PC-3 (cell line): ENCODE measurements at places on chromosomes 4 and X.

- DNase-seq = peak; percentile 54
Observed at GRCh38 chr4:163382178-163382869, 38.6 kb downstream of the NPY5R start.

- DNase-seq = peak; percentile 70
Observed at GRCh38 chrX:102345916-102346315, 93.9 kb downstream of the NXF2B start.

- peak; percentile 15 for DNase-seq
Observed at GRCh38 chr4:123170843-123171242, 225.8 kb upstream of the SPRY1 start.

- DNase-seq = no peak
Observed at GRCh38 chr4:163165217-163166017, 1.3 kb downstream of the NAF1 start.

GRCh38 chr4:183821076-183821853 is 83.8 kb upstream of the STOX2 start:
- no peak for DNase-seq

GRCh38 chr4:84167093-84167492 is 332.0 kb downstream of the NKX6-1 start:
- DNase-seq = no peak

- peak; percentile 74 for DNase-seq
Observed at GRCh38 chrX:74293343-74293946, 10.5 kb upstream of the ZCCHC13 start.

DNA sequence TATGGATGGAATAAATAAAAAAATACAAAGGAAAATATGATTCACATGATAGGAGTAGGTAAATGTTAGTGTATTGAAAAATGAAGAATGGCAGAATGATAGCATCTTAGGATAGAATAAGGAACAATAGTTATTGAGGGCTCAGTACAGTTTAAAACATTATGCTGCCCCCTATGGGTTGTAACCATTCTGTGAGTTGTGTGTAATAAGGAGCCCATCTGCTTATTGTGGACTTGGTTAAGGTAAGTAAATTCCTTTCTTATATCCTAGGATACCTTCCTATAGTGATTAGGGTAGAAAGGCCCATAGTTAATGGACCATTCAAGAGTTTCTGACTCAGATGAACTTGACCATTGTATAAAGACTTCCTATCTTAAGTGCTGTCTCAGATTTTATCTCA is 195.8 kb downstream of the PDHA2 start:
- DNase-seq = peak; percentile 33

GRCh38 chrX:144681501-144681900 is 565.8 kb upstream of the SPANXN1 start:
- peak; percentile 73 for DNase-seq

GRCh38 chr4:2570551-2571222 is 34.2 kb downstream of the FAM193A start:
- no peak for DNase-seq

- DNase-seq = peak; percentile 14
Observed at GRCh38 chrX:44954562-44954961, 81.6 kb downstream of the KDM6A start.

- peak; percentile 69 for DNase-seq
Observed at GRCh38 chrX:14697451-14697850, 168.1 kb downstream of the GLRA2 start.

- DNase-seq = no peak
Observed at GRCh38 chr4:175805846-175806245, 6.2 kb downstream of the GPM6A start.

GRCh38 chr4:162408309-162408708 is 244.5 kb upstream of the FSTL5 start:
- DNase-seq = no peak

DNA sequence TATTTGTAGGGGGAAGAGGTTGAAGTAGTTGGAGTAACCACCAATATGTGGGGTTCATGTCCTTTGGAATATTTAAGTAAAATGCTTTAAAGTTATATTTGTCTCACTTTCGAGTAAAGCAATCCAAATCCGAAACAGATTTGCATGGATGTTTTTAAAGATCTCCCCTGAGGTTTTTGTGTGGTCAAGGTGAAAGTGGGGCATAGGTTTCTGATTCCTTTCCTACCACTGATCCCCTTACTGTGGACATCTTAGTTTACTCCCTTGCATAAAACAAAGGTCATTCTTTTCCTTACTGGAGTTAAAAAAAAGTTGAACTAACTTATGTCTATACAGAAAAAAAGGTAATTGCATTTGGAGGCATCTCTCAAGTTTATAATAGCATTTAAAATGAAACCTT is 71.9 kb upstream of the PHOX2B start:
- DNase-seq = no peak

- DNase-seq = no peak
Observed at GRCh38 chr4:47721892-47722575, 115.8 kb downstream of the CORIN start.

- peak; percentile 80 for DNase-seq
Observed at GRCh38 chrX:102840871-102841705, 96.0 kb upstream of the RAB40AL start.

- DNase-seq = peak; percentile 67
Observed at GRCh38 chrX:118974088-118974907, at the start of gene LONRF3. Gene LONRF3 (plus strand): TSS chrX:118974618. CDS start chrX:118974781, 163 bp downstream.

DNA sequence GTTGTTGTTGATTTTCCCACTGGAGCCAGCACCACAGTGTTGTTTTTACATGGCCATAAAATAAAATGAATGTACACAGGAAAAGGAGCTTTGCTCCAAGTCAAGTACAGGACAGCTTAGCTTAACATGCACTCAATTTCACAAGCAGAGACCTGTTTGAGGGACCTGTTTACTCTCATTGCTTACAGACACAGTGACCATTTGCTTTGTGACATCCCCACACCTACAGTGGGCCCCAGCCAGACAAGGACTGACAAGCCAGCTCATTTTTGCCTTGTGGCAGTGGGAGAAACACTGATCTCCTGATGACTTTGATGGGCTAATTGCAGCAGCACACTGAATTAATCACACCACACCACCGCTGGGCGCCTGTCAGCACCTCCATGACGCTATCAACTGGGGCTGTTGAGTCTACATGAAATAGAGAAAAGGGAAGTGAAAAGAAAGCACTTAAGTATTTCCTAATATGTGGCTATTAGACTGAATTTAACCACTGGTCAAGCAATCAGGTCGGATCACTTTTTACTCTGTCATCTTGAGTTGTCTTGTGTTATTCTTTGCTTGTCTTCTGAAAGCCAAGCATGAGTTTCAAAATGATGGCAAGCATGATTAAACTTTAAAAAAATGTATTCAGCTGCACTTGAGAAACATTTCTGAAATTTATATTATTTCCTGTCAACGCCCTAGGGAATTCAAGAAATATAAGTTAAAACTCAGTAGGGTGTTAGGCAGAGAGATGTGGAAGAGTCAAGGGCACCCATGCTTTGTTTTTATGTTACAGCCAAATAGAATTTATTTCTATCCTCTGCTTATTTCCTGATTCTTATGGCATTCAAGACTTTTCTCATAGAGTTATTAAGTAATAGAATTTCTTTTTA is 557.7 kb downstream of the RAB28 start:
- no peak for DNase-seq

DNA sequence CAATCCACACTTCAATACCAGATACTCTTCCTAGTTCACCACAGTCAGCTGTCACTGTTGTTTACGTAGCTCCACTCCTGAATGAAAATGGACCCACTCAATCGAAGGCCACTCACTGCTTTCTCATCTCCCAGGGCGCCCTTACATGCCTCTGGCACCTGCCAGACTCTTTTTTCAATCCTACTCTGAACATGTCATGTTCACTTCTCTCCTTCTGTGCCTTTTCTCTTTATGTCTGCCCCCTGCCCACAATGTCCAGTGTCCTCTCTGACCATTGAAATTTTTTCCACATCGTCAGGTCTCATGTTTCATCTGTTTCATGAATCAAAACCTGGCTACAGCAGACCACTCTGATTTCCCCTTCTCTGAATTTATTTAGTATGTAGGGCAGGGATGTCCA is 1.3 kb upstream of the MGAT4D start:
- DNase-seq = no peak

DNA sequence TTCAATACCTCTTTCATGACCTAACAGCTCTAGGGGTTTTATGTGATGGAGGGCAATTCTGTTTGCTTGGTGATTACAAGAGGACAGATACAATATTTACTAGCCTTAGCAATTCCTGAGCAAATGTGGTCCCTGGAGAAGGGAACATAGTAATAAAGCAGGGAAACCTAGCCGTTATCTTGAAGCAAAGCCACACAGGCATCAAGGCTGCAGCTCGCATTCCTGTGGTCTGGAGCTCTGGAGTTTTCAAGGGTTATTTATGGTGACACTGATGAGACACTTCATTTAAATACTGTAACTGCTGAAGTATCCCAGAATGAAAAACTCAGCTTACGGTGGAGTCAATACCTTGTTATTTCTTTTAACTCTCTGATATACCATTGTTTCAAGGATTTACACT is 66.8 kb downstream of the AFF2 start:
- DNase-seq = no peak

- DNase-seq = no peak
Observed at GRCh38 chrX:44152852-44153251, 179.7 kb upstream of the NDP start.

DNA sequence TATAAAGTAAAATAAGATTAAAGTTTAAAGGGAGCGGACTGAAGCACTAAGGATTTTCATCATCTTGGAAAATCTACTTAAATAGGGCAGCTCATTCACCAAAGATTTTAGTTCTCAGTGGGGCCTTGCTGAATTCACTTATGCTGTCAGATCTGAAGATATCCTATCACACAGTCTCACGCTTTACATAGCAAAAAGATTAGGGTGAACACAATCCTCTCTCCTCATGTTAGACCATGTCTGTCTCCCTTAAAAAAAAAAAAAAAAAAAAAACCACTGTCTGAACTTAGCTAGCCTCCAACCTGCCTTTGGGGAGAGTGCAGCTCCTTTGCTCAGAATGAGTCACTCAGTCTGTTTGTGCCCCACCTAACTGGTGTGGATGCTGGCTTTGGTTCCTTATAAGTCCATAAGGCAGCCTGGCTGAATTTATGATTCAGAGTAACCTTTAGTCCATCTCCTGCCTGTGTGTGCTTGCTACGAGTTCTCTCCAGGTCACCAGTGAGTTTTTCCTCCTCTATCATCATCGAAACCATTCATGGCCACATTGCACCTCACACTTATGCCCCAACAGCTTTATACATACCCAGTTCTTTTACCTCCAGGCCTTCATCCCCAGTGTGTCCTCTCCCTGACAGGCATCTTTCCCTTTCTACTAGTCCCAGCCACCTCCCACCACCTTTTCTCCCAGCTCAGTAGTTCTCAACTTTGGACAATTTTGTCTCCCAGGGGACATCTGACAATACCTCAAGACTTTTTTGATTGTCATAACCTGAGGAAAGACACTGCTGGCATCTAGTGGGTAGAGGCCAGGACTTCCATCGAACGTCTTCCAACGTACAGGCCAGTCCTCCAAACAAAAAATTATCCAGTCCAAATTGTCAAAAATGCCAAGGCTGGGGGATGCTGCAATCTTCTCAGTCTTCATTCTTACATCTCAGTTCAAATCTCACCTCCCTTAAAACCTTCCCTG is 220.7 kb upstream of the EMCN start:
- peak; percentile 90 for DNase-seq

DNA sequence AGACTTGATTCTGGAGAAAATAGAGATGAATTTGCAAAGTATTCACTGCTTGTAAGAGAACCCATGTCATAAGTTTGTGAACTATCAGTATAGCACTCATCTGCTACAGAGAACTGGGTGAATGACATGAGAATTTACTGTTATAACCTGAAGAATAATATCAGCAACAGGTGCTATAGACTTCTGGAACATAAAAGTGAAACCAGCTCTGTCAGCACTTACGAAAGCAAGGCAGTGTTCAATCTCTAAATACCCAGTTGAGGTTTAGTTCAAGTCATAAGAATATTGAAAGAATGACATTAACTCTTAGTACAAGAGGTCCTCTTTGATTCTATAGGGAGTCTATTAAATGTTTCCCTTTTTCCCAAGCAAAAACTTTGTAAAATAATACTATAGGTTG is 232.9 kb upstream of the ANKRD50 start:
- DNase-seq = no peak

GRCh38 chr4:72791054-72791453 is 222.0 kb upstream of the ADAMTS3 start:
- no peak for DNase-seq

- DNase-seq = no peak
Observed at GRCh38 chr4:97235521-97235920, 907.8 kb downstream of the STPG2 start.

DNA sequence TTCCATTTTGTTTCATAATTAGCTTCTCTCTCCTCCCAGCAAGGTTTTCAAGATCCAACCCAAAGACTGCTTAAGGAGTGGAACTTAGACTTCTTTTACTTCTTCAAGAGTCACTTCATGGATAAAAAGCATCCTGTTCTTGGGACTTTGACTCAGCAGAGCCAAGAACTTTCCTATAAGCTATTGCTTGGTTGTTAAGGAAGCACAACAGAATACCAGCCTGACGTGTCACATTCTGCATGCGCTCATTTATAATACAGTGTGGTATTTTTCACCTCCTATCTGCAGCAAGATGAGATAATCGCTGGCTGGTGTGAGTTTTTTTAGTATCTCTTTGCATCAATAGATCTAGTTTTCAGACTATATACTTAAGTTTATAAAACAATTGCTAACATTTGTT is 152.1 kb downstream of the PALLD start:
- peak; percentile 36 for DNase-seq

DNA sequence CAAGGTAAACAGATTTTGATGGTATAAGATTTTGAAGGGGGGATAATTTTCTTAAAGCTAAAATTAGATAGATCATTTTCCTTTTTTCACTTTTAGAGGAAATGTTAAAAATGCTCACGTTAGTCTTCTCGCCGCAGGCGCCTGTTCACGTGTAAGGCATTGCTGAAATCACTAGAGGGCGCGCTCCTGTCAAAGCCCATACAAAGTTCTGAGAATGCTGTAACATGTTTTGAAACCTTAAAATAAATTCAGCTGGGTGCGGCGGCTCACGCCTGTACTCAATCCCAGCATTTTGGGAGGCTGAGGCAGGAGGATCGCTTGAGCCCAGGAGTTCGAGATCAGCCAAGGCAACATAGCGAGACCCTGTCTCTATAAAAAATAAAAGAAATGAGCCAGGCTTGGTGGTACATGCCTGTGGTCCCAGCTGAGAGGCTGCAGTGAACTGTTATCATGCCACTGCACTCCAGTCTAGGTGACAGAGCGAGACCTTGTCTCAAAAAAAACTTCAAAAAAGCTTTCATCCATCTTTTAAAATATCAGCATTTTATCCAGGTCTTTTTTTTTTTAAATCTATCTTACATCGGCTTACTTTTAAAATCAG is 138.0 kb downstream of the RBMX2 start:
- DNase-seq = peak; percentile 63

DNA sequence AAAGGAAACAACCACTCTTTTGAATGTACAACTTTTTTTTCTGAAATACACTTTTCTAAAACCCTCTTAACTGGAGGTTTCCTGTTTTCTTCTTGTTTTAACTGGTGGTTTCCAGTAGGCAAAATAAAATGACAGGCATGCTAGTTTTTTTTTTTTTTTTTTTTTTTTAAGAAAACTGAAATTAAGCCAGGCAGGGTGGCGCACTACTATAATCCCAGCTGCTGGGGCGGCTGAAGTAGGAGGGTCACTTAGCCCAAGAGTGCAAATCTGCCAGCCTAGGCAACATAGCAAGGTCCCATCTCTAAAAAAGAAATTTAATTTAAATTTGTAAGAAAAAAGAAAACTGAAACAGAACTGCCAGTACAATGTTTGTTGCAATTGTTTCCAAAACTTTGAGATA is 44.0 kb downstream of the TMEM144 start:
- DNase-seq = no peak
